ENCODE measurements at places on chromosomes 3 and 15.

DNA sequence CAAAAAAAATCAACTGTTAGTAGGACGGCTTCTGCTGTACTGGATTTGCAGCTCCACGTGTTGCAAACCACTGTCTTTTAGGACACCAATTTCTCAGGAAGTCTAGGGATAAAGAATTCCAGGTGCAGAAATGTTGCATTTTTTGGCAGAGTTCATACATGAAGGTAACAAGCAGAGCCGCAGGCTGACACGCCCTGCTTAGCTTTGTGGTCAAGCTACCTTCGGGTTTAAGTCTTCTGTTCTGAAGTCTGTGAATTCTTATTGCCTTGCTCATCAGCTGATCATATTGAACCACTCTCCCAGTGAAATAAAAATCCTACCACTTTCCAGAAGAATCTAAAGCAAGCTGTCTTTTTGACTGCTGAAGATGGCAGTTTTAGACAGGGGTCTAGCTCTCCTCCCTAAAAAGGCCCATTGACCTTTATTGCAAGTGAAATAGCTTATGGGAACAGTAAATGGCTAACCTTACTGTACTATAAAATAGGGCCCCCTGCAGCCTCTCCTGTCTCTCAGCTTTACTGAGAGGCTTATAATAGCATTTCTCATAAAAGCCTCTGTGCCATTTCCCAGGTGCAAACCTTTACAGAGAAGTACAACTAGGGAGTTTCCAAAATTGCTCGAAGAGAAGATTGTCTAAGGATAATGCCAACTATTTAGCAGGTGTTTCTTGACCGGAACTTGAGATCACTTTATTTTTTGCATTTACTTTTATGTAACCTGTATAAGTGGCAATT, 262.2 kb upstream of the IL12A start:
- H3K27me3 ChIP-seq: no peaks in the 10 kb centered on the region
- no peaks in the 10 kb centered on the region for H3K4me1 ChIP-seq
- no peak overlapping the region for H3K27ac ChIP-seq
- no peak overlapping the region for H3K4me3 ChIP-seq
- no peak for DNase-seq
- H3K36me3 ChIP-seq: no peaks in the 10 kb centered on the region

DNA sequence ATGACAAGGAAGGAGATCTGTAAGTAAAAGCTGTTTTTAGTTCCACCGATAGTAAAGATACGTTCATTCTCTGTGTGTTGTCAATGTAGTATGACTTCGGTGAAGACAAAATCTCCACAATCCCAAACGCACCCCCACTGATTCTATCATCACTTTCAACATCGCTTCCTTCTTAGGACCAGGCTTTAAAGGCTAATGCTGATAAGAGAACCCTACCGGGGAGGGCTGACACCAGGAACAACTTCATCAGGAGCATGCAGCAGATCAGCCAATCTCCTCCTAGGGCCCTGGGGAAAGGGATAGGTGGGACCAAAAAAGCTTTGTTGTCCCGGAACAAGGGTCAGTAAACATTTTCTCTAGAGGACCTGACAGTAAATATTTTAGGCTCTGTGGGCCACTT, 334.1 kb downstream of the VPS13C start:
- no peaks in the 10 kb centered on the region for H3K36me3 ChIP-seq
- H3K27me3 ChIP-seq: peaks cover 3% of the 10 kb centered on the region
- no peak overlapping the region for H3K4me3 ChIP-seq
- no peak overlapping the region for H3K27ac ChIP-seq

- DNase-seq: no peak
- H3K27me3 ChIP-seq: no peaks in the 10 kb centered on the region
- H3K4me1 ChIP-seq: peaks cover 10% of the 10 kb centered on the region
- H3K36me3 ChIP-seq: no peaks in the 10 kb centered on the region
- H3K4me3 ChIP-seq: no peak overlapping the region
Measured at GRCh38 chr3:112095731-112096130, 9.5 kb downstream of the C3orf52 start.

DNA sequence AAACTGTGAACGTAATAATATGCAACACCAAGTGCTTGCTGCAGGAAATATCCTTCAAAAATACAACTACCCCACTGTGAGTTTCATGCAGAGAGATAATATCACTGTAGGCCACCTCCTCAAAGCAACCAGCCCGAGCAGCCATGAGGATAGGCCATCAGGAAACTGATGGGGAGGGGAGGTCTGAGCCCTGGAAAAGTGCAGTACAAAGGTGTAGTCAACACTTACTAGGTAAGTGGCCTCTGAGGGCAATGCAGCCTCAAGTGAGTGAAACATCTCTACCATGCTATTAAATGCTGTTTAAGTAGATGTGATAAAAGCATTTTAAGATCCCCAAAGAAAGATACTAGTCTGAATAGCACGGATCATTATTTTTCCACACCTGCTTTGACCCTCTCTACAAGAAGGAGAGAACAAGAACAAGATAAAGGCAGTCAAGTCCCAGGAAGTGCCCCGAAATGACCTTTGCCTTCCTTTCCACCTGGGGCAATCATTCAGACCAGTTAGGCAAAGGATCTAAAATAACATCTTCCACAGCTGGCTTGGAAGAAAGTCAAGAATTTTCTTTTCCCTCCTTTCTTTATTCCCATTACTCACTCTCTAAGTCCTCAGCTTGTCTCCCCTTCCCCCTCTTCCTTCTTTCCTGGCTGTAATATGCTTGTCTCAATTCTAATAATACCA, 62.8 kb downstream of the FMN1 start:
- H3K27ac ChIP-seq: no peak overlapping the region
- H3K4me1 ChIP-seq: peaks cover 6% of the 10 kb centered on the region
- no peaks in the 10 kb centered on the region for H3K36me3 ChIP-seq
- H3K4me3 ChIP-seq: no peak overlapping the region
- no peak for DNase-seq

- no peak overlapping the region for H3K27ac ChIP-seq
- H3K4me3 ChIP-seq: no peak overlapping the region
- no peaks in the 10 kb centered on the region for H3K36me3 ChIP-seq
- DNase-seq: no peak
- no peaks in the 10 kb centered on the region for H3K4me1 ChIP-seq
Measured at GRCh38 chr15:86744198-86744780, 664.6 kb downstream of the AGBL1 start.

- DNase-seq: no peak
- H3K27ac ChIP-seq: no peak overlapping the region
- H3K4me3 ChIP-seq: no peak overlapping the region
- H3K36me3 ChIP-seq: no peaks in the 10 kb centered on the region
- no peaks in the 10 kb centered on the region for H3K27me3 ChIP-seq
- peaks cover 55% of the 10 kb centered on the region for H3K4me1 ChIP-seq
Measured at GRCh38 chr15:90558171-90558573, 28.4 kb downstream of the CRTC3 start.

DNA sequence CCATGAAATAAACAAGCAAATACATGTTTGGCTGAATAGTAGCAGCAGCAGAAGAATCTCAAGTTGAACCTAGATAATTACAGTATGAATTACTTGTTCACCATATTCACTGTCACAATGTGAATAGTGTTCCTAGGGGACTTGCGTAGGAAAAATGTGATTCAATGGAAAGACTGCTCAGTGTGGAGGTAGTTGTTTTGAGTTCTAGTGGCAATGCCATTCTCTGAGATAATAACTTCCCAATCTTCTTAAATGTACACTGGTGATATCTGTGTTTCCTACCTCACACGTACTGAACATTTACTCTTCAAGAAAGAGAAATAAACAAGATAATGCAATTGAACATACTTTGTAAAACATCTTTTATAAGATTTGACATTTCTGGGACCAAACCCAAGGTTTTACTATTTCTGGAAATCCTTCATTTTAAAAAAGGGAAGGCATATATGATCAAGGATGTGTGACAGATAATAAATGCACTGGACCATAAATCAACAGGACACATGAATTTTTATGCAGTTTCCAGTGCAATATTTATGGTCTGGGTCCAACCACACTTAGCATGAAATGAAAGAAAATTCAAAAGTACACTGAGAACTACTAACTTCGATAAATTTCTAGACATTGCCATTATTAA, 598.3 kb upstream of the ZNF385D start:
- no peak overlapping the region for H3K27ac ChIP-seq
- H3K4me1 ChIP-seq: no peaks in the 10 kb centered on the region
- no peak overlapping the region for H3K4me3 ChIP-seq

DNA sequence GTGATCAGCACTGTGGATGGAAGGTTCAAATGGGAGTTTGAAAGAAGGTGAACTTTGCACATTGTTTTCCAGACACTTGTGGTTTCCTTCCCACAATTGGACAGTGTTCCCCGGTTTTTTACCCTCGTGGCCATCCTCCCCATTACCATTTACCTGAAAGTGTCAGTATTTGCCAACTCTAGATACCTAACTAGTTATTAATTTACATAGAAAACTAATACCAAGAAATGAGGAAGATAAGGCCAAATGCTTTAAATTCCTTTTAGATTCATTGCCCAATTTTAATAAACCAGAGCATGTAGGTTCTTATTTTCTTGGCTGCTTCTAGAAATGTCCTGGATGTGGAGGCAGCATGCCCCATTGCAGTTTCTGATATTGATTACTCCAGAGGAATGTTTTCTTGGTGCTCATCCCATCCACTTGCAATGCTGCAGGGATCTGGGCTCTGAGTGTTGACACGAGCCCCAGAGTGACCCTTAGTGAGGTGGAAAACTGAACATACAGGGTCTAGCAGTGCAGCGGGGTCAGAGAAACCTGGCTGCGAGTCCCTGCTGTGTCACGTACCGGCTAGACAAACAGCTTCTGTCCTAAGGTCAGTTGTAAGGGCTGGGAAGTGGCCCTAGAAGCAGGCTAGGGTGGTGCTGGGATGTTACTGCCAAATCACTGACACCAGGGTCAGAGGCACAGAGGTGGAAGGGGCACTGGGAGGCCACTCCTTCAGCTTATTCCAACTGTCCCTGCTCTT, 23.5 kb downstream of the LSM3 start:
- peaks cover 6% of the 10 kb centered on the region for H3K36me3 ChIP-seq
- no peak for DNase-seq
- H3K27me3 ChIP-seq: no peaks in the 10 kb centered on the region
- H3K4me3 ChIP-seq: no peak overlapping the region
- no peaks in the 10 kb centered on the region for H3K4me1 ChIP-seq

- no peak overlapping the region for H3K4me3 ChIP-seq
- no peak for DNase-seq
- no peaks in the 10 kb centered on the region for H3K4me1 ChIP-seq
- H3K36me3 ChIP-seq: no peaks in the 10 kb centered on the region
Measured at GRCh38 chr3:160671231-160671630, 5.7 kb upstream of the ARL14 start.

DNA sequence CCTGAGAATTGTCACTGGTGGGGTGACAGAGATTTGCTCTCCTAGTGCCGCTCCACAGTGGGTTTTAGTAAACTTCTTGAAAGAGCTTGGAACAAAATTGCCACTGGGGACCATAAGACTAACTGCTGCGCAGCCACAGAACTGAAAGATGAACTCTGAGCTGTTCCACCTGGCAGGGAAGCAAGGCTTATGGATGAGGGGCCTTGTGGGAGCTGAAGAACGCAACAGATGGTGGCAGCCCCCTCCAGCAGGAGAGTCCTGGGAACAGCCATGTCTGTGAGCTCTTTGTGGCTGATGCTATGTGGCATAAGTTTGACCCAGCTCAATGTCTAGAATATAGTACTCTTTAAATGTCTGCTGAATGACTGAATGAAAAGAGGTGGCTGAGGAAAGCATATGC, 66.8 kb upstream of the C2CD4B start:
- H3K36me3 ChIP-seq: no peaks in the 10 kb centered on the region
- no peak for DNase-seq
- no peak overlapping the region for H3K4me3 ChIP-seq
- H3K27ac ChIP-seq: no peak overlapping the region
- H3K4me1 ChIP-seq: no peaks in the 10 kb centered on the region

DNA sequence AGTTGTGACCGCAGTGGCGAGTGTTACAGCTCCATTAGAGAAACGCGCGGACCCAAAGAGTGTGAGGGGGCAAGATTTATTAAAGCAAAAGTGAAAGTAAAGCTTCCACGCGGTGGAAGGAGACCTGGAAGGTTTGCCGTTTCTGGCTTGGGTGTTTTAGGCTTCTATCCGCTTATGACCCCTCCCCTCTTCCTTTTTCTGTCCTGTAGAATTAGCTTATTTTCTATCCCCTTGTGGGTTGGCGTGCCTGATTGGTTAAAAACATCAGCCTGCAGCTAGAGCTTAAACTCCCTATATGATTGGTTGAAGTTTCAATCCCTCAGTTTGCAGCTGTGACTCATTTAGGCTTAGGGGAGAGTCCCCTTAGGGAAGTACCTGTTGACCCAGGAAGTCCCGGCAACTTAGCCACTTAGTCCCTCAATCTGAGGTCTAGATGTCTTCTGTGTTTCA, 39.6 kb downstream of the C3orf38 start:
- H3K4me1 ChIP-seq: no peaks in the 10 kb centered on the region
- no peaks in the 10 kb centered on the region for H3K27me3 ChIP-seq
- H3K36me3 ChIP-seq: no peaks in the 10 kb centered on the region
- no peak for DNase-seq
- no peak overlapping the region for H3K27ac ChIP-seq
- no peak overlapping the region for H3K4me3 ChIP-seq

- H3K27ac ChIP-seq: no peak overlapping the region
- no peaks in the 10 kb centered on the region for H3K36me3 ChIP-seq
- no peak overlapping the region for H3K4me3 ChIP-seq
Measured at GRCh38 chr15:35693286-35693685, 147.3 kb upstream of the DPH6 start.

- no peak for DNase-seq
- no peaks in the 10 kb centered on the region for H3K27me3 ChIP-seq
- no peaks in the 10 kb centered on the region for H3K36me3 ChIP-seq
- H3K4me3 ChIP-seq: no peak overlapping the region
Measured at GRCh38 chr15:76070921-76071635, 11.3 kb downstream of the TMEM266 start.

DNA sequence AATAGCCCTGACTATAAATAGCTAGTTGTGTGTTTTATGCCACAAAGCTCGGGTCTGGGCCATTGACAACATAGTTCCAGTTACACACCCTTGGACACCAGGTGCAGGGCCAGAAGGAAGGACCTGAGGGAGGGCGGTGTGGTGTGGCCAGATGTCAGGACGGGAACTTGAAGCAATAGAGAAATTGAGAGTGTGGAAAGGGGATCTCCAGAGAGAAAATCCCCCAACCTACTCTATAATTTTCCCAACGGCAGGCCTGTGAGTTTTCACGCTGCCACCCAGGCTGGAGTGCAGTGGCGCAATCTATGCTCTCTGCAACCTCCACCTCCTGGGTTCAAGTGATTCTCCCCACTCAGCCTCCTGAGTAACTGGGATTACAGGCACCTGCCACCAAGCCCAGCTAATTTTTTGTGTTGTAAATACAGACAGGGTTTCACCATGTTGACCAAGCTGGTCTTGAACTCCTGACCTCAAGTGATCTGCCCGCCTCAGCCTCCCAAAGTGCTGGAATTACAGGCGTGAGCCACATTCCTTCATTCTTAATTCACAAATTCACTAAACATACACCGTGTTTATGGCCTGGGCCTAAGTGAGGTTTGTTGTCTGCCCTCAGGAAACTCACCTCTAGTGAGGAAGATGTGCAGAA, 70.8 kb upstream of the KLF13 start:
- H3K27me3 ChIP-seq: no peaks in the 10 kb centered on the region
- no peak overlapping the region for H3K27ac ChIP-seq
- H3K4me1 ChIP-seq: no peaks in the 10 kb centered on the region
- no peaks in the 10 kb centered on the region for H3K36me3 ChIP-seq
- no peak for DNase-seq
- no peak overlapping the region for H3K4me3 ChIP-seq

- no peaks in the 10 kb centered on the region for H3K36me3 ChIP-seq
- H3K27ac ChIP-seq: no peak overlapping the region
- H3K4me1 ChIP-seq: no peaks in the 10 kb centered on the region
- H3K27me3 ChIP-seq: no peaks in the 10 kb centered on the region
- no peak for DNase-seq
Measured at GRCh38 chr3:143771258-143771657, 77.0 kb downstream of the SLC9A9 start.

GRCh38 chr15:39199076-39199475, 381.8 kb upstream of the THBS1 start:
- DNase-seq: no peak
- H3K4me1 ChIP-seq: no peaks in the 10 kb centered on the region
- no peak overlapping the region for H3K4me3 ChIP-seq
- H3K27me3 ChIP-seq: no peaks in the 10 kb centered on the region
- no peak overlapping the region for H3K27ac ChIP-seq
- H3K36me3 ChIP-seq: no peaks in the 10 kb centered on the region

Data from CD4-positive, alpha-beta memory T cell (primary cell).